ENCODE measurements at places on chromosomes 6 and 20.

- H3K27ac ChIP-seq: no peak overlapping the region
- no peaks in the 10 kb centered on the region for H3K36me3 ChIP-seq
- DNase-seq: no peak
- no peaks in the 10 kb centered on the region for H3K27me3 ChIP-seq
Observed at GRCh38 chr6:140385679-140386078, 1011.2 kb upstream of the CITED2 start.

DNA sequence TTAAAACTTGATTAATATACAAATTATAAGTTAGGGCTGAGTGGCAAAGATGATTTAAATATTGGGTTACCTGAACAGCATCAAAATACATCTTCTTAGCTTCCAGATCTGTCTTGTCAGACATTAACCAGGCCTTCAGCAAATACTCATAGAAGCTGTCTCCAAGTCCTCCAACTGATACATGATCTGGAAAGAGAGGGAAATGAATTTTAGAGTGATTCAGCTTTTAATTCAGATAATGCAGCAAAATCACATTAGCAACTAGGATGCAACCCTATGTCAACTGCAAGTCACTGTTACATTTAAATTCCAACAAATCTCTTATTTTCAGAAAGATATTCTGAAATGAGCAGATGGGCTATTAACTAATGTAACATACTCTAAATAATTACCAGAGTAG, 115.2 kb upstream of the FAM184A start:
- H3K4me3 ChIP-seq: no peak overlapping the region
- DNase-seq: no peak
- H3K27me3 ChIP-seq: no peaks in the 10 kb centered on the region
- no peak overlapping the region for H3K27ac ChIP-seq

DNA sequence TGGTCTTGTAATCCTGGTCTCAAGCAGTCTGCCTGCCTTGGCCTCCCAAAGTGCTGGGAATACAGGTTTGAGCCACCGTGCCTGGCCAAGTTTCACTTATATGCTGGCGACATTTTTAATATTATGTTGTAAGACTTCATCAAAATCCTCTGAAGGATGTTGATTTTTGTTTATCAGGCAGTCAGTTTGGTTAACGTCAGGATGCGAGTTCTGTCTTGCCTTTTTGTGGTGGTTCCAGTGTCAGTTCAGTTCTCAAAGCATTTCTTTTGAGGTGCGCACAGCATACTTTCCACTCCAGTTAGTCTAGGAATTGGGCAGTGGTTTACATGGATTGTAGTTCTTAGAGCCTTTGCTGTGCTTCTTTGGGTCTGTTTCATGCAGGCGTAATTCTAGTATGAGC, 24.9 kb downstream of the SCAF8 start:
- peaks cover 9% of the 10 kb centered on the region for H3K4me1 ChIP-seq
- H3K4me3 ChIP-seq: no peak overlapping the region
- peaks cover 25% of the 10 kb centered on the region for H3K36me3 ChIP-seq
- no peak overlapping the region for H3K27ac ChIP-seq

GRCh38 chr20:44137266-44137801, 49.7 kb downstream of the JPH2 start:
- H3K27ac ChIP-seq: no peak overlapping the region
- no peaks in the 10 kb centered on the region for H3K36me3 ChIP-seq
- no peaks in the 10 kb centered on the region for H3K4me1 ChIP-seq
- DNase-seq: no peak

GRCh38 chr6:80548532-80548931, 442.1 kb downstream of the BCKDHB start:
- H3K4me3 ChIP-seq: no peak overlapping the region
- no peak overlapping the region for H3K27ac ChIP-seq
- H3K36me3 ChIP-seq: no peaks in the 10 kb centered on the region
- H3K27me3 ChIP-seq: no peaks in the 10 kb centered on the region
- no peaks in the 10 kb centered on the region for H3K4me1 ChIP-seq

DNA sequence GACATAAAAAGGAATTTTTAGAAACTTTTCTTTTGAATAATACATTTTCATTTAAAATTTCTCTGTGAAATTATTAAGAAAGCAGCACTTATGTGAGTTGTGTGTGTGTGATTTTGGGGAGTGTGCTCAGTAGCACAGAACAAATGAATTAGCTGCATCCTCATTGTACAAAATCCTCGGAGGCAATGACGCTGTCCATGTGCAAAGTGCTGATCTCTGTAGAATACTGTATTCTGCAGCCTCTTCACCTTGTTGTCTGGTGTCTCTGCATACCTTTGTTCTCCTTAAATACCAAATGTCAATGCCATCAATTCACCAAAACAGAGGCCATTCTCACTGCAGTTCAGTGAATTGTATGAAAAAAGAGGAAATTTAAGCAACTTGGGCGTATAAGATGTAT, 838.4 kb downstream of the QKI start:
- H3K36me3 ChIP-seq: no peaks in the 10 kb centered on the region
- no peak overlapping the region for H3K27ac ChIP-seq
- no peak for DNase-seq
- no peaks in the 10 kb centered on the region for H3K27me3 ChIP-seq

- peaks cover 15% of the 10 kb centered on the region for H3K27me3 ChIP-seq
- no peaks in the 10 kb centered on the region for H3K4me1 ChIP-seq
- peaks cover 15% of the 10 kb centered on the region for H3K36me3 ChIP-seq
- no peak overlapping the region for H3K4me3 ChIP-seq
- no peak overlapping the region for H3K27ac ChIP-seq
Observed at GRCh38 chr20:38454556-38455473, 17.8 kb upstream of the RALGAPB start.

DNA sequence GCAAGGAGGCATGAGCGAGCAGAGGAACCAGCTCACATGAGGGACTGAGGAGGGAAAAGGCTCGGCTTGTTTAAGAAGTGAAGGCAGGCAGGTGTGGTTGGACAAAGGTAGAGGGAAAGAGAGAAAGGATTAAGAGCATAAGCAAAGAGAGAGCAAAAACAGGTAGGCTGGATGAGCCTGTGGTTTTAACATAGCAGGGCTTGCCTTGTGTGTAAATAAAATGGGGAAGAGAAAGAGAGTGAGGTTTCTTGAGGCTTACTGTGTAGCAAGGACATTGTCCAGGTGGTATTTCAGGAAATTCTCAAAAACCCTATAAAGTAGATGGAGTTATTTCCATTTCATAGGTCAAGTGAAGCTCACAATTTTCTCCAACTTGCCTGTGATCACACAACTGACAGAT, 93.9 kb upstream of the HDAC2 start:
- H3K36me3 ChIP-seq: no peaks in the 10 kb centered on the region
- no peak overlapping the region for H3K27ac ChIP-seq
- no peak for DNase-seq
- H3K4me1 ChIP-seq: no peaks in the 10 kb centered on the region

GRCh38 chr6:48959251-48960060, 503.6 kb downstream of the MMUT start:
- no peaks in the 10 kb centered on the region for H3K27me3 ChIP-seq
- no peak for DNase-seq
- no peaks in the 10 kb centered on the region for H3K4me1 ChIP-seq
- no peak overlapping the region for H3K4me3 ChIP-seq

DNA sequence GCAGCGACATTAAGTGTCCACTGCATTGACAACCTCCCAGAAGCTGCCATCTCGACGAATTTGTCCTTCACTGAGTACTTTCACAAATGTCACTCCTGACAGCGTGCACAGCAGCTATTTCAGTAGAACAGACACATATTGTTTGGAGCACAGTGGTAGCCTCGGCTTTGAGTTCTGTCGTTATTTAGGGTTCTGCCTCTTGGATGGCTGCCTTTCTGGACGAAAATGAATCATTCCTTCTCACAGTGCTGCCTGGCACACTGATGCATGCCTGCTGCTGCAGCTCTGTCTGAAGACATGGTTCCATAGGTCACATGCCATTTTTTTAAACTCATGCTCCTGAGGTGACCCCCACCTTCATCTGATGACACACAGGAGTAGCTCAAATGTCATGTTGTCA, 477.0 kb downstream of the C6orf118 start:
- no peak for DNase-seq
- no peaks in the 10 kb centered on the region for H3K4me1 ChIP-seq
- no peaks in the 10 kb centered on the region for H3K36me3 ChIP-seq
- no peak overlapping the region for H3K4me3 ChIP-seq
- no peak overlapping the region for H3K27ac ChIP-seq
- no peaks in the 10 kb centered on the region for H3K27me3 ChIP-seq
